ENCODE measurements at places on chromosomes 7 and 10.

DNA sequence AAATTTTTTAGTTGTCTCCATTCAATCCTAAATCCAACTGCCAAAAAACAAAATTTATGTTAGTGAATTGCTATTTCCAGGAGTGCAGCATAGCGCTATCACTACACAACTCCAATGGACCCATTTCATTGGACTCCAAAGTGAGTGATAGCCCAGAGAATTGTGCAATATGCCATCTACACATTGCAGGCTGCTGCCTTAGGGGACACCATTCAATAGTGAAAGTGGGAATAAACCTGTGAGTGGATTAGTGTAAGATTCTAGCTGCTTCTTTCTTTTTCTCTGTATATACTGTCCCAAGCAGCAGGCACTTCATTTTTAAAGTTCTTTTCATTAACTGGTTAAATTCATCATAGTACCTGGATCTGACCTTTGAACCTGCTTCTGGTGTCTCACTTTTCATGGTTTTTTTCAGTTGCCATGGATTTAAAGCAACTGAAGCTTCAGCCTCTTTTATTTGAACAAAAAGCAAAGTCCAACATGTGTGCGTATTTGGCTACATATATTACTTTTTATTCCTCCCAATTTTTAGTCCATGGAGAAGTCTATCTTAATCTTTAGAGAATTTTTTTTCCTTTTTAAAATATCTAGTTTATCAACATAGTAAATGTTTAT, 97.3 kb downstream of the DGKB start:
- DNase-seq: no peak

DNA sequence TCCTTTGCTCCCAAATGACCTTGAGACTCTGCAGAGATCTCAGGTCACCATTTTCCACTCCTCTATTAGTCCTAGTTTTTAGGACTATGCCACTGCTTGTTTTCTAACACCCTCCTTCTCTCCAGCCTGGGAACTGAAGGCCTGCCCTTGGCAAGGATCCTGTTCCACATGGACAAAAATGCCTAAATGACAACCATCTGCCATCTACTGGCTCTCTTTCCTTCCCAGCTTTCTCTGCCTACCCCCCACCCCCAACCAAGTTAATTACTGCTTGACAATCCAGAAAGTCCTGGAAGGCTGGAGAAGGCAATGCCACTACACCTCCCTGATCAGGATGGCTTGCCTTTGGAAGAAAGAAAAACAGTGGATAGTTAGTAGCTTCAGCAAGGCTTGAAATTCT, 44.8 kb upstream of the SP8 start:
- DNase-seq: no peak

DNA sequence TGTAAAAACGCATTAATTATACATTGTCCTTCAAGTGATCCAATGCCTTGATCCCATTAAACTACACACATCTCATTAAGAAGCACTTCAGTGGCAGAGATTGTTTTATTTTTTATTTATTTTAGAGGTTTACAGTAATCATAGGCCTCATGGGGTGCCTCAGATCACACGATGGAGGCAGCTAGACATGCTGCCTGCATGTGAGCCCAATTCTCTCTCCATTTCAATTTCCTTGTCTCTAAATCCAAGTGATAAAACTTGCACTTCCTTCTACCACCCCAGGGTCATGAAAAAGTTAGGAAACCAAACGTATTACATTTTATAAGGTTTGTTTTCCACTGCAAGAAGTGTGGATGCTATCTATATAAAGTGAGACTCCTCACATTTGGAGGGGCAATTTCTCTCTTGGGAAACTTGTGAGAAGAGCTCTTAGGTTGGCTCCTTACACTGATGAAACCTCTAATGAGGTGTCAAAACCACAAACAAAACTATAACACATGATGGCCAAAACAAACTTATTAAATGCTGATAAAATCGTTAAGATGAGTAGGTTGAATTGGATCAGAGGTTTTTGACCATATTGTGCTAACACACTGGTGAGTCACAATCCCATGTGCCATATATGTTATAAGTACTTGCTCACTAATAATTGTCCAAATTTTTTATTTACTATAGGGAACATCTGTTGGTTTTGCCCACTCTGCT, 22.3 kb upstream of the XPNPEP1 start:
- DNase-seq: no peak

DNA sequence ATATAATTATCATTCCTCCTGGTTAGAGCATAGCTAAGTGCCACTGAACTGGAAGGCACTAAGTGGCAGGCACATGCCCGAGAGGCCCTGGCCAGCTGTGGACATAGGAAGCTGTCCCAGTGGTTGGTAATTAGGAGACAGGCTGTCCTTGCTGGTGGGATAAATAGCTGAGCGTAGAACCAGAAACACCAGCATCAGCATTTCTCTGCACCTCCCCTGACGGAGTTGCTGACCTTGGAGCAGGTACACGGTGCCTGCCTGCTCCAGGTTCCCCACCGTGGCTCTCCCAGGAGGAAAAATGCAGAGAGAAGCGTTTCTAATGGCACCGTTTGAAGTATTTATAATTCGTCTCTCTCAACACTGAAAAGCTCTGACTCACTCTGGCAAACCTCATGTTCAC, 5.6 kb upstream of the ABLIM1 start:
- no peak for DNase-seq

All from aorta (tissue), 5 donors.